PC-9 (cell line): ENCODE measurements at places on chromosomes 2 and 18. TPM values are rescaled to one million over a fixed set of nuclear protein-coding genes. Genes with fewer than 3 reads are reported as not detected.

GRCh38 chr2:212797484-212798205 is 259.0 kb upstream of the ERBB4 start:
- no peaks in the 10 kb centered on the region for H3K27me3 ChIP-seq
- H3K4me3 ChIP-seq = no peak overlapping the region
- H3K27ac ChIP-seq = no peak overlapping the region
- H3K4me1 ChIP-seq = no peaks in the 10 kb centered on the region
- no peaks in the 10 kb centered on the region for H3K36me3 ChIP-seq

- H3K27me3 ChIP-seq = no peaks in the 10 kb centered on the region
- no peaks in the 10 kb centered on the region for H3K4me1 ChIP-seq
- no peak overlapping the region for H3K4me3 ChIP-seq
- no peak overlapping the region for H3K27ac ChIP-seq
- no peaks in the 10 kb centered on the region for H3K36me3 ChIP-seq
Observed at GRCh38 chr18:69752737-69753380, 194.8 kb downstream of the CD226 start.

DNA sequence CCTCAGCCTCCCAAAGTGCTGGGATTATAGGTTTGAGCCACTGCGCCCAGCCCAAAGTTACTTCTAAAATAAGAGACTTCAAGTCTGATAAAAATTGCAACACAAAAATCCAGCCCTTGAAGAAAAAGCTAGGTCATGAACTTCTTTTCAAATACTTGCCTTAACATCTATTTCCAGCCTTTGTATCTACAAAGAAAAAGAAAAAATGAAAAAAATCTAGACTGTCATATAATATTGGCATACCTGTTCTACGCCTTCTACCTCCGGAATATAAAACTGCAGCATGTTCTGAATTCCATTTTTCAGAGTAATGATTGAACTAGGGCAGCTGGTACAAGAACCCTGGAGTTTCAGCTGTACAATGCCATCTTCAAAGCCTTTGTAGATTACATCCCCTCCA is 13.1 kb upstream of the GFPT1 start:
- no peaks in the 10 kb centered on the region for H3K4me1 ChIP-seq
- H3K36me3 ChIP-seq = no peaks in the 10 kb centered on the region
- no peaks in the 10 kb centered on the region for H3K27me3 ChIP-seq

DNA sequence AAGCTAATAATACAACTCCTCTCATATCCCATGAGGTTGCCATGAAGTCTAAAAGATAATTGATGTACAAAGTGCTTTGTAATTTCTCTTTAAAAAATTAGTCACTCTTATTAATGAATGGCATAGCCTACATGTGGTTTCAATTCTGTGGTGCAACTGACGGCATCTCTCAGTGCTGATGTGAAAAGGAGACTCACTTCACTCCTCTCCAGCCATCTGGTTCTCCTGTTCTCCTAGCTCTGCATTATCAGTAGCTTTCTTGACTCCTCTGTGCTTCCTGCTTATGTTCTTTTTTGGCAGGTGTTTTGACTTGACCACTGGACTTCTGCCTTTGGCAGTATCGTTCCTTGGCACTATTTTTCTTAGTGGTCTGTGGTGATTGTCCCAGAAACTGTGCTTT is 134.9 kb upstream of the ZFP36L2 start:
- no peak overlapping the region for H3K4me3 ChIP-seq
- H3K27me3 ChIP-seq = no peaks in the 10 kb centered on the region
- no peak for DNase-seq
- H3K36me3 ChIP-seq = no peaks in the 10 kb centered on the region

- H3K4me1 ChIP-seq = no peaks in the 10 kb centered on the region
- H3K36me3 ChIP-seq = no peaks in the 10 kb centered on the region
- no peak overlapping the region for H3K27ac ChIP-seq
- DNase-seq = no peak
Observed at GRCh38 chr2:2422621-2423020, 91.5 kb upstream of the MYT1L start.

The EPAS1 gene
- 127 and 163 TPM in 2 replicates for total RNA-seq

The GULP1 gene
- total RNA-seq = 31.5 and 38.0 TPM in 2 replicates

The OTX1 gene
- 6.8 and 7.0 TPM in 2 replicates for total RNA-seq

DNA sequence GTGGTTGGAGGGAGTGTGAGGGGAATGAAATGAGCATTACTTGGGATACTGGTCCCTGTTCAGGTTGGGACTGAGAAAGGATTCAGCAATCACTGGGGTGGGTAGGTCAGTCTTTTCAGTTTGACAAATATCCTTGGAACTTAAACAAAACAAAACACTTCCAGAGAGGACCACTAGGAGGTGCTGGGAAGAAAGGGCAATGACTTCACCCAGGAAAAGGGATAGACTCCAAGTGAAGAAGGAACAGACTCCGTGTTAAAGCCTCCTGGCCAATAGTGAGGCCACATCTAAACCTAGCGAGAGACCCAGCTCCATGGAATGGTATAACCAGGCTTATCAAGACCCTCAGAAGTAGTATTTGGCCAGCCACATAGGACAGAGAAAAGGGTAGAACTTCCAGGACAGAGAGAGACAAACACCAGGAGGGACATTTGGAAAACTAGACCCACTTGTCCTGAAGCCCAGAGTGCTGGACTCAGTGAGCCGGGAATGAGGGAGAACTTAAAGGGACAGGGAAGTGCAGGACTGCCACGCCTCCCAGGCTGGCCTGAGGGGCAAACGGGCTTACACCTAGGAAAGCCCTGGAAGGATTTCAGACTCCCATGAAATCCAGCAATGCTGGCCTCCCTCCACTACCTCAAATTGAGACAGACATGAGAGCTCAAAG is 19.6 kb upstream of the KCNG3 start:
- H3K27ac ChIP-seq = no peak overlapping the region
- H3K4me3 ChIP-seq = no peak overlapping the region
- DNase-seq = peak; percentile 56
- H3K36me3 ChIP-seq = no peaks in the 10 kb centered on the region

- H3K27me3 ChIP-seq = no peaks in the 10 kb centered on the region
- no peak overlapping the region for H3K27ac ChIP-seq
- DNase-seq = no peak
- peaks cover 51% of the 10 kb centered on the region for H3K36me3 ChIP-seq
Observed at GRCh38 chr2:71385012-71385411, 53.4 kb downstream of the ZNF638 start.

- no peaks in the 10 kb centered on the region for H3K36me3 ChIP-seq
- no peak overlapping the region for H3K27ac ChIP-seq
- DNase-seq = no peak
- no peaks in the 10 kb centered on the region for H3K4me1 ChIP-seq
- H3K27me3 ChIP-seq = no peaks in the 10 kb centered on the region; the same call in 1 of the 2 replicates
Observed at GRCh38 chr2:177597759-177598158, 205.2 kb downstream of the AGPS start.

DNA sequence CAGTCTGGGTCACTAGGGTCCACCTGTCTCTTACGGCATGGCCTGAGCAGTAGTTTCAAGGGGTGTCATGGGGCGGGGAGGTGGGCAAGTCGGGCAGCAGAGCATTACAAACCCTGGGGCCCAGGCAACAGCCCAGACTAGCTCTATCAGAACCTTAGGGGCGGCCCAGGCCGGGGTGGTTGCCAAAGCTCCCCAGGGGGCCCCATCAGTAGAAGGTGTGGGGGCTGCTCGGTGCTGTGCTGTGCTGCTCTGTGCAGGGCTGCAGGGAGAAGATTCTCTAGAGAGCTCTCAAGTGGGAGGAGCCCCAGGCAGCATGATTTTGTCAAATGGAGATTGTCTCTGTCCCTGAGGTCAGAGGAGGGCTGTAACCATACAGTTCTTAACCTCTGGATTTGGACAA is 36.4 kb upstream of the SLC14A1 start:
- no peak for DNase-seq
- H3K4me3 ChIP-seq = no peak overlapping the region
- no peaks in the 10 kb centered on the region for H3K27me3 ChIP-seq
- no peak overlapping the region for H3K27ac ChIP-seq
- peaks cover 4% of the 10 kb centered on the region; the same call in 1 of the 2 replicates for H3K4me1 ChIP-seq
- H3K36me3 ChIP-seq = no peaks in the 10 kb centered on the region

DNA sequence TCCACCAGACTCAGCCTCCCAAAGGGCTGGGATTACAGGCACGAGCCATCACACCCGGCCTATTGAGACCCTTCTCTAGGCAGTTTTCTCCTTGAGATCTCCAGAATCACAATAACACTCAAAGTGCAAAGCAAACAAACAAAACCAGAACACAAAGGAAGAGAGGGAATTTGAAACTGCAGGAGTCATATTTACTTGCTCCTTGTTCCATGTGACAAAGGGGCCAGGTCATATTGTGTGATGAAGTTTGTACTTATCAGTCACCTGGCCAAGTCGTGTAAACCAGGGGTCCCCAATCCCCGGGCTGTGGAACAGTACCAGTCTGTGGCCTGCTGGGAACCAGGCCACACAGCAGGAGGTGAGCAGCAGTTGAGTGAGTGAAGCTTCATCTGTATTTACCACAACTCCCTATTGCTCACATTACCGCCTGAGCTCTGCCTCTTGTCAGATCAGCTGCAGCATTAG is 26.5 kb downstream of the SCYGR8 start:
- no peak overlapping the region for H3K27ac ChIP-seq
- H3K27me3 ChIP-seq = no peaks in the 10 kb centered on the region
- no peaks in the 10 kb centered on the region for H3K4me1 ChIP-seq

GRCh38 chr2:16357188-16357587 is 308.4 kb downstream of the CYRIA start:
- no peak overlapping the region for H3K4me3 ChIP-seq
- H3K4me1 ChIP-seq = no peaks in the 10 kb centered on the region
- H3K27ac ChIP-seq = no peak overlapping the region
- H3K36me3 ChIP-seq = no peaks in the 10 kb centered on the region
- H3K27me3 ChIP-seq = no peaks in the 10 kb centered on the region
- DNase-seq = no peak

GRCh38 chr2:142190805-142191204 is 60.0 kb upstream of the LRP1B start:
- peaks cover 5% of the 10 kb centered on the region; the same call in 1 of the 2 replicates for H3K4me1 ChIP-seq
- DNase-seq = no peak
- no peak overlapping the region for H3K4me3 ChIP-seq

The SULT6B1 gene
- total RNA-seq = not detected in 2 replicates
